Frontal cortex (tissue), 4 donors: ENCODE measurements at places on chromosomes 5 and 9.

DNA sequence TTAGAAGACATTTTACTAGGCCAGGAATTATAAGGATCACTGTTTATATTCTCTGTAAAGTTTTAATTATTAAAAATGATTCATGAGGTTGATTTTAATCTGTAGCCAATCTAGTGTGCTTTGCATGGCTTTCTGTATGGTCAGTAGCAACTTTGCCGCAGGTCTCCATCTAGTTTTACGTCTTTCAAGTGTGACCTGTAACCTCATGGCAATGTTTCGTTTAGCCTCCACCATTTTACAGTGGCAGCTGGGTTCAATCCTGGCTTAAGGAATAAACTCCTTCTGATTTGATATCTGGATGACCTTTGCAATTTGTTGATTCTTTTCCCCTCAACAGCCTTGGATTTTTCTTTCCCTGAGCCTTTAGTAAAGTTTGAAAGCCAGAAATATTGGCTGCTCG lies 434.5 kb upstream of the CDH9 start:
- no peak for DNase-seq

GRCh38 chr9:135804581-135805421 lies 102.5 kb downstream of the CAMSAP1 start:
- no peak for DNase-seq

GRCh38 chr5:90557871-90558270 lies 726 bp upstream of the ADGRV1 start:
- no peak for DNase-seq

DNA sequence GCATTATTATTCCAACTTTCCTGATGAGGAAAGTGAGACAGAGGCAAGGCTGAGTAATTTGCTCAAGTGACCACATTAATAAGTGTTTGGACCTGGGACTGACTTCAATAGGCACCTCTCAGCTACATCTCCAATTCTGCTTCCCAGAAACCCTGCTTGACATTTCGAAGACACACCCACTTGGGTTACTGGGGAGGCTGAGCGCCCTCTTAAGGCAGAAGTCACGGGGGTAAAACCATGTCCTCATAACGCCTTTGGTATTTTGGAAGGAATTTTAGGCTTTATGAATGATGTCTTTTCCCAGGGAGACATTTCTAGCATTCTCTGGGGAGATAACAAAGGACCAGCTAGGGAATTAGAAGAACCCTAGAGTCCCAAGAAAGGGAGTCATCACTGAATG lies 53.3 kb downstream of the TRPC7 start:
- no peak for DNase-seq

GRCh38 chr5:61496446-61496845 lies 164.4 kb downstream of the ZSWIM6 start:
- no peak for DNase-seq

DNA sequence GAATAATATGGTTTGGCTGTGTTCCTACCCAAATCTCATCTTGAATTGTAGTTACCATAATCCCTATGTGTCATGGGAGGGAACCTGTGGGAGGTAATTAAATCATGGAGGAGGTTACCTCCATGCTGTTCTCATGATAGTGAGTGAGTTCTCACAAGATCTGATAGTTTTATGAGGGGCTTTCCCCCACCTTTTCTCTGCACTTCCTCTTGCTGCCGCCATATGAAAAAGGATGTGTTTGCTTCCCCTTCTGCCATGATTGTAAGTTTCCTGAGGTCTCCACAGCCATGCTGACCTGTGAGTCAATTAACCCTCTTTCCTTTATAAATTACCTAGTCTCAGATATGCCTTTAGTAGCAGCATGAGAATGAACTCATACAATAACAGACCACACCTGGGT lies 63.7 kb upstream of the PRR16 start:
- no peak for DNase-seq

GRCh38 chr5:16675806-16676205 lies 59.0 kb upstream of the RETREG1 start:
- no peak for DNase-seq

GRCh38 chr5:73301208-73301901 lies 128.4 kb downstream of the TMEM174 start:
- no peak for DNase-seq

DNA sequence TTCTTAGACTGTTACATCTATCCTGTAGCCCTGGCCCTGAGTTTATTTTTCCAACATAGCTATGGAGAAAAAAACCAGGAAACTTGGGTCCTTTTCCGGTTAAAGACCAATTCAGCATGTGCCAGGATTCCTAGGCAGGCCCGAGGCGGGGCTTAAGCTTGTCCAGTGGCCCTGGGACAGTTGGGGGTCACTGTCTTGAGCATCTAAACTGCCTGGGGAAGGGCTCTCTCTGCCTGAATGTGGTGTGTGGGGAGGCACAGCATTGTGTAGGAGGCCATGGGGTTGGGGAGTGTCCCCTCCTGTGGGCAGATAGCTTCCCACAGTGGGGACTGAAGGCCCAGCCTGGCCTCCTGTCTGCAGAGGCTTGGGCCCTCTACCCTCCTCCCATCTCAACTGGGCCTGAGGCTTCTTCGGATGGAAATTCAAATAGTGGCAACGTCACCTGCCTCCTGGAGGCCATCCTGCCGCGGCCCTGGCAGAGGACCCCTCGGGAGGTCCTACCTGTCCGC lies 88.8 kb downstream of the PHF2 start:
- DNase-seq: no peak

DNA sequence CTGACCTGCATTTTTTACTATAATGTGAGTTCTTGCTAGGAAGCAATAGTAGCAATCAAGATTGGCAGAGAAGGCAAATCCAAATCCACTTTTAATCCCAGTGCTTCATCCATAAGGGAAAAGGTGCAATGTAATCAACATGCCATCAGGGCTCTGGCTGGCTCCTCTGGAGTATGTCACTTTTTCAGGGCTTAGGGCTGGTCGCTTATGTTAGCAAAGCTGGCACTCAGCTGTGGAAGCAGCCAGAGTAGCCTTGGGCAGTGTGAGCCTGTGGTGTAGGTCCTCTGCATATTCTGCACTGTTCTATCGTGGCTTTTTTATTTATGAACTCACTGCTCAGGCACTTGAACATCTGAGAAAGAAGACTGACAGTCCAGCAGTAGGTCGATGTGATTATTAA lies 16.1 kb downstream of the ACTBL2 start:
- DNase-seq: no peak

GRCh38 chr9:119375892-119376291 lies 6.7 kb upstream of the BRINP1 start:
- DNase-seq: no peak

DNA sequence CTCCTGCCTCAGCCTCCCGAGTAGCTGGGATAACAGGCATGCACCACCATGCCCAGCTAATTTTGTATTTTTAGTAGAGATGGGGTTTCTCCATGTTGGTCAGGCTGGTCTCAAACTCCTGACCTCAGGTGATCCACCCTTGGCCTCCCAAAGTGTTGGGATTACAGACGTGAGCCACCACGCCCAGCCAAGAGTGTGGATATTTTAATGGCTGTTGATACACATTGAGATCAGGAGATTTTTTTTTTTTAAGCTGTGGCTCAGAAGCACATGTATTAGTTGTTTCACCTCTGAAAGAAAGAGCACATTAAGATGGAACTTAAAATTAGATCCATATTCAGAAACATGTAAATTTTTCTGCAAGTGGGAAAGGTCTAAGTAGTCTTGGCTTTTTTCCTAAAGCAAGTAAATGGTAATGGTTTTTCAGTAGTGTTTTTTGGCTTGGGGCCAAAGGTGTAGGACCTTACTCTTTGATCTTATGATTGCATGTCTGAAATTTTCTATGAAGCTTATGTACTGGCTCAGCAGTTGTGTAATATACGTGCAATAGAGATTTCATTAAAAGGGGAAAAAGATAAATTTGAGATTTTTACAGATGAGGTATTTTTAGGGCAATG lies 9.9 kb downstream of the RBM27 start:
- DNase-seq: no peak

- DNase-seq: peak; percentile 44
Observed at GRCh38 chr9:32968101-32969011, 33.1 kb downstream of the APTX start.

DNA sequence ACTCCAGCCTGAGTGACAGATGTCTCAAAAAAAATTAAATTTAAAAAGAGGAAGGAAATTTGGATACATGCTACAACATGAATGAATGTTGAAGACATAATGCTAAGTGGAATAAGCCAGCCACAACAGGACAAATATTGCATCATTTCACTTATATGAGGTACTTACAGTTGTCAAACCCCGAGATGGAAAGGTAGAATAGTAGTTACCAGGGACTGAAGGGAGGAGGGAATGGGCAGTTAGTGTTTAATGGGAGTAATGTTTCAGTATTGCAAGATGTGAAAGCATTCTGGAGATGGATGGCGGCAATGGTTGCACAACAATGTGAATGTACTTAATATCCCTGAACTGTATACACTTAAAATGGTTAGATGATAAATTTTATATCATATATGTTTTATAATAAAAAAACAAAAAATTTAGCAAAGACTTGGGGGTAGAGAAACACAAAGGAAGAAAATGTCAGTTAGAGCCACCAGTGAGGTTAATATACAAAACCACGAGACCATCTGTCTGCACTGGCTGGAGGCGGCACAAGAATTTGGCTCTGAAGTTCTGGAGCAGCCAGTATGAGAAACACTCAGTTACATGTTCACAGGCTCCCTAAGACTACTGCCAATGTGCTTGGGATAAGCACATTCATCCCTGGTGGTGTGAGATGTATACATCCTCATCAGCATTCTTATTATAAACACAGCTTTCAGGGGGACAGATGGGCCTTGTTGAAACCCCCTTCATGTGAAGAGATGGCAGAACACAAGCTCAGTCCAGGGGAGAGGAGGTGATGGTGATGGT lies 37.0 kb upstream of the RPS23 start:
- DNase-seq: no peak

DNA sequence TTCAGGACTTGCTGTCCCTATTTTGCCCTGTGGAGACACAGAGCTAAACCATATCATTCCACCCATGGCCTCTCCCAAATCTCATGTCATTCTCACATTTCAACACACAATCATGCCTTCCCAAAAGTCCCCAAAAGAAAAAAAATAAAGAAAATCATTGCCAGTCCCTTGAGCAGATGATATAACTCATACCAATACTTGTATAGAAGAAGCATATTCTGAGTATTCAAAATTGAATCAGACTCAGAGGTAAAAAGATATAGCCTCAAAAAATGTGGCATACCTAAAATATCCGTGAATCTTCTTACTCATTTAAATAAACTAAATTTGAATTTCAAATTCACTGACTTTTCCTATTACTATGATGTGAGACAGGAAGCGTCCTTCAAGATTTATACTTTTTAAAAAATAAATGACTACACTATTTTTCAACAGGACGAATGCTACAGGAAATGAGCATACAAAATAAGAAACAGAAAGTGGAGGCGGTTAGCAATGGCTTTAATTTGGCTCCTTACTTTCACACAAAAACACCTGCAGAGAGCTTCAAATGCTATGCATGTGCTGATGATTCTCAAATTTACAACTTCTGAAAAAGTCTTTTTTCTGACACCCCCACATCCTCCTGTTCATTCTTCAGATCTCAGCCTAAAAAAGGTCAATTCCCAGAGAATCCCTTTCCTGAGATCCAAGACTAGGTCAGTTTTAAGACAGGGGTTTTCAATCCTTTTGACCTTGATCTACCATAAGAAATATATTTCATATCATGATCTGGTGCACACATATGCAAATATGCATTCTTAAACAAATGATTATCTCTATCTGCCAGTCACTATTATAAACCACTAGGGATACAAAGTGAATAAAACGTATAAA lies 39.6 kb upstream of the DMXL1 start:
- DNase-seq: no peak

GRCh38 chr9:18922161-18922885 lies 110.7 kb downstream of the SAXO1 start:
- no peak for DNase-seq
